ENCODE measurements at places on chromosomes 7 and 10. TPM values are rescaled to one million over a fixed set of nuclear protein-coding genes. Genes with fewer than 3 reads are reported as not detected.

Gene AKR1D1
- 65.2 TPM for total RNA-seq

Gene LIPF
- 5.5 TPM for total RNA-seq

Gene CFAP70
- 6.5 TPM for total RNA-seq

Gene MYPN
- total RNA-seq, result 1.4 TPM

Gene GIMAP1
- total RNA-seq, result 4.1 TPM

Gene PIK3AP1
- 18.3 TPM for total RNA-seq

Gene SMKR1
- total RNA-seq, result not detected

Gene AGAP6
- 2.2 TPM for total RNA-seq

Gene NEUROG3
- 0.48 TPM for total RNA-seq

Gene GARIN1A
- 0.72 TPM for total RNA-seq

Gene BTRC
- total RNA-seq, result 9.9 TPM

Gene NAT16
- total RNA-seq, result 1.2 TPM

Gene STOX1
- total RNA-seq, result 0.24 TPM

Gene FGL2
- 45.5 TPM for total RNA-seq

Gene LRMDA
- 1.7 TPM for total RNA-seq

Gene PDE6C
- 1.2 TPM for total RNA-seq

Gene RELN
- total RNA-seq, result 1.2 TPM

Gene MRM2
- 9.1 TPM for total RNA-seq

Gene ATRNL1
- 222 TPM for total RNA-seq

All from umbilical cord (tissue), 2 donors.